ENCODE measurements at places on chromosomes 5 and 9.

- DNase-seq: no peak
Observed at GRCh38 chr9:18040327-18040726, 433.6 kb upstream of the ADAMTSL1 start.

GRCh38 chr9:83570359-83570758, 32.2 kb upstream of the FRMD3 start:
- peak; percentile 60 for DNase-seq

DNA sequence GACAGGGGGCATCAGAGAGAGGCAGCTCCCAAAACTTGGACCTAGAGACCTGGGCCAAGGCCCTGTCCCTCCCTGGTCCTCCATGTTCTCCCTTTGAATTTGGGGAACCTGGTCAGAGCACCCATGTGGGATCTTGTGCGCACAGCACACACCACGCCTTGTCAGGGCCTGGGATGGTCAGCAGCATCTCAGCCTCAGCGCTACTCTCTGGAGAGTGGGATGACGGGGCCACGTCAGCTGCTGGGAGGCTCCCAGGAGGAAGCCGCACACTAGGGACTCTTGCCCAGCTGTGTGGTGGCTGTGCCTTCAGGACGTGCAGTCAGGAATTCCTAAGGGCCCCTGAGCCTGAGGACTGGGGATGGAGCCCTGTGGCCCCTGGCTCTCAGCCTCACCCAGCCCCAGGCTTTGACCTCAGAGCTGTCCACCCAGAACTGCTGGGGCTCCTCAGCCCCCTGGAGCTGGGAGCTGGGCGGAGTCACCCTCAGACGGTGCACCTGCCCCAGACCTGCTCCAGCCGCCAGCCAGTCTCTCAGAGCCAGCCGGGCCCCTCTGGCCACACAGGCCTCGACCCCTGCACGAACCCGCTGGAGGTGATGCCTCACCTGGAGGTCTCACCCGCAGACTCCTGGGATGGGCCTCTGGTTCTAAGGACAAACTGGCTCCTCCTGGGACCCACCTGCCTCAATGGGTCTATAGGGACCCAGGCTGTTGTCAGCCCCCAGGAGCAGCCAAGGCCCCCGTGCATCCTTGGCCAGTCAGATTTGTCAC, 38.3 kb upstream of the EGFL7 start:
- DNase-seq: no peak

- DNase-seq: no peak
Observed at GRCh38 chr9:136135326-136136126, 16.9 kb upstream of the TMEM250 start.

- no peak for DNase-seq
Observed at GRCh38 chr9:86047361-86047760, 52.0 kb downstream of the GOLM1 start.

- DNase-seq: peak; percentile 36
Observed at GRCh38 chr9:80157561-80157983, 585.8 kb downstream of the TLE4 start.

- DNase-seq: no peak
Observed at GRCh38 chr5:157548513-157549282, 26.9 kb downstream of the ADAM19 start.

DNA sequence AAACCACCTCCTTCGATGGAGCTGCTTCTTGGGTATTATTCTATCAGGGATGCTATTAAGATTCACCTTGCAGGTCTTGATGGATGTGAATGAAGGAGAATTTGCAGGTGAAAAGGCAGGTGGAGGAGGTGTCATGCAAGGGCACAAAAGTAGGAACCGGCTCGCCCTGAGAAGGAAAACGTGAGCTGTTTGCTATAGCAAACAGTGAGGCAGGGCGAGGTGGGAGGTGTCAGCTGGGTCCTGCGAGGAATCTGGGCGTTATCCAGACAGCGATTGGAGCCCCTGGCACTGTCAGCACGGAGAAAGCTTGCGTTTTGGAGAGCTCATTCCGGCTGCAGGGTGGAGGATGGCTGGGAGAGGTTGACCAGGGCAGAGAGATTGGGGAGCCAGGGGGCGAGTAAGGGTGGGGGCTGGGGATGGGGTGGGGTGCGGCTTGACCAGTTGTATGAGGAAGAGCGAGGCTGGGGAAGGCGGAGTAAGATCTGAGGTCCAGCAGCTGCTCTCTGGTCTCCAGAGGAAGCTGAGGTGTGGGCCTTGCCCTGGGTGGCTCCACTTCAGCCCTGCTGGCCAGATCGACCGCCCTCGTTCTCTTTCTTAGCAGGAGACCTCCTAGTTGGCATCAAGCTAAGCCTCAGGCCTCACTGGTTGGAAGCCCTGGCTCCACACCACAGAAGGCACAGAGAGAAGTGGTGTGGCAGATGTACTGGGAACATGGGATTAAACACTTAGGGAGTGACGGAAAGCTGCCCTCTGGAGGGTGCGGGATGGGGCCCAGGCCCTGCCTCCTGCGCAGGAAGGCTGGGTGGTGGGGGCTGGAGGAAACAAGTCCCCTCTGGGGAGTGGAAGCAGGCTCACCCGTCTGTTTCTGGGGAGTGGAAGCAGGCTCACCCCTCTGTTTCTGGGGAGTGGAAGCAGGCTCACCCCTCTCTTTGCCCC, 54.7 kb upstream of the NEURL1B start:
- DNase-seq: no peak

DNA sequence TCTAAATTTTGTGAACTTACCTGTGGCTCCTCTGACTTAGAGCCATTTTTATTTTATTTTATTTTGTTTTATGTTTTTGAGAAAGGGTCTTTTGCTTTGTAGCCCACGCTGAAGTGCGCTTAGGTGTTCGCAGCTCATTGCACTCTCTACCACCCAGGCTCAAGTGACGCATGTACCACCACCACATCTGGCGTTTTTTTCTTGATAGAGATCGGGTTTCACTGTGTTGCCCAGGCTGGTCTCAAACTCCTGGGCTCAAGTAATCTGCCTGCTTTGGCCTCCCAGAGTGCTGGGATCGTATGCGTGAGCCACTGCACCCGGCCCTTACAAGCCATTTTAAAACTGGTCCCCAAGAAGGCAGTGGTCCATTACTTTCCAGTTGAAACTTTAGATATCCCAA, 18.5 kb downstream of the MATR3 start:
- no peak for DNase-seq

GRCh38 chr5:59186623-59187022, 603.7 kb downstream of the RAB3C start:
- no peak for DNase-seq

DNA sequence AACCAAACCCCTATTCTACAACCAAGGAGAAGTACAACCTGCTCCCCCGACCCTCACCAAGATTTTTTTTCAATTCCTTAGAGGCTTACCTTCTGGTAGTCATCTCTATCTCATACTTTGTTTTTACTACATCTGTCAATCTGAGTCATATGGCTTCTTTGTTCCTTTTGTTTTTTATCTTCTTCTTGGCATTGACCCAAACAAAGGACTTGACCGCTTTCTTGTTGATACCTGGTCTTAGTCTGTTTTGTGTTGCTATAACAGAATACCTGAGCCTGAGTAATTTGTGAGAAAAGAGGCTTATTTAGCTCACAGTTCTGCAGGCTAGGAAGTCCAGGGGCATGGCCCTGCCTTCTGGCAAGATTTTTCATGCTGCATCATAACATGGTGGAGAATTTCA, 352.7 kb downstream of the MLLT3 start:
- no peak for DNase-seq

DNA sequence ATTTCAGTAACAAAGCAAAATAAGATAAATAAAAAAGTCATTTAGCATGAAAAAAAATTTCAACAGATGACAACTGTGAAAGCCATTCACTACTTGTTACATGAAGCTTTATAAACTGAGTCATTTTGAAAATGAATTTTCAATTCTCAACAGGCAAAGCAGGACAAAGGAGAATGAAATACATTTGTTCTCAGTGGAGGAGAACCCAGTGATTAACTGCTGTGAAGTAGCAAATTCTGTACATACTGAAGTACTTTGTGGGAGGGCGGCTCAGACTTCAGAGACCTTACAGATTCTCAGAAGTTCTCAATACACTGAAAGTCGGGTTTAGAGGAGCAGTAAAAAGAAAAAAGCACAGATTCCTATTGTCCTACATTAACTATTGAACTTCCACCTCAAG, 21.7 kb downstream of the SKIC3 start:
- no peak for DNase-seq

DNA sequence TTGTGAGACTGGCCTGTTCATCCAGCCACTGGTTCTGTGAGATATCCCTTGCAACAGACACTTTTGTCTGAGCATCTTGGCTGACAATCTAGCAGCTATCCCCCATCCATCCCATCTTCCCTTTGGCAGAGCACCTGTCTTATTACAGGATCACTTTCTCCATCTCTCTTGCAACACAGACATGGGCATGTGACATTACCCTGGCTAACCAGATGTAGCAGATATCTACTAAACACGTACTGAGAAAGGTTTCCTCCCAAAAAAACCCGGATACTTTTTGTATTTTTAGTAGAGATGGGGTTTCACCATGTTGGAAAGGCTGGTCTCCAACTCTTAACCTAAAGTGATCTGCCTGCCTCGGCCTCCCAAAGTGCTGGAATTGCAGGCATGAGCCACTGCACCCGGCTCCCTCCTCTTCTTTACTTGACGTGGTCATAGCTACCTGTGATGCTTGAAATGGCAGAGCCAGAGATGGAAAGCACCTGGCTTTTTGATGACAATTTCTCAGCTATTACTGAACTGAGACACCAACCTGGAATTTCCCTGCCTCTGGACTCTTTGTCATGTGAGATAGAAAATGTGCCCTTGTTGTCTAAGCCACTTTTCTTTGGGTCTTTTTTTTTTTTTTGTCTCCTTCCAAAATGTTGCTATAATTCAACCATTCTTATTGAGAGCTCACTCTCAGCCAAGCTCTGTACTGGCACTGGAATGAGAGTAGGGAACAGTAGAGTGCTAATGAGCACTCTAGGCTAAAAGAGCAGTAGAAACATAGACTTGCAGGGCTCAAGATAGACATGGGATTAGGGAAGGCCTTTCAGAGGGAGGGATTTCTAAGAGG, 32.6 kb downstream of the FNBP1 start:
- no peak for DNase-seq
